ENCODE measurements at places on chromosomes 2 and 18. TPM values are rescaled to one million over a fixed set of nuclear protein-coding genes. Genes with fewer than 3 reads are reported as not detected.

The TMEM163 gene
- 8.9 TPM for total RNA-seq

The INHA gene
- 1.0 TPM for total RNA-seq

The METAP1D gene
- 2.3 TPM for total RNA-seq

The FAM110C gene
- 12.4 TPM for total RNA-seq

The COL4A3 gene
- total RNA-seq = 8.0 TPM

The RGPD4 gene
- 0.26 TPM for total RNA-seq

The COL3A1 gene
- 608 TPM for total RNA-seq

The WDR7 gene
- total RNA-seq = 22.3 TPM

The PIEZO2 gene
- total RNA-seq = 3.0 TPM

The RNF149 gene
- total RNA-seq = 21.0 TPM

DNA sequence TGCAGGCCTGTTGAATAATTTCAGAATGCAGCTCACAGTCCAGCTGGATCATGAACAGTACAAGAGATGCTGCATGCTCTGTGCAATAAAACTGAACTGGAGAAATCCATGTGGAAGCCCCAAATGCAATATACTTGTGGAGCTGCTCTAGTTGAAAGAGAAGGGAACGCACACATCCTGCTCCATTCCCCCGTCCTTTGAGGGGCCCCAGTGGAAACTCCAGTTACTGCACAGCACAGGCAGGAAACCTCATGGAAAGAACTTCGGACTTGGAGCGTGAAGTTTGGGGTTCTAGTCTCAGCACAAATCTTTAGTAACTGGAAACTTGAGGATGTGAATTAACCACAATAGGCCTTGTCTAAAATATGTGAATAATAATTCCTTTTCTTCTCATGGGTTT, 73.2 kb downstream of the PLA2R1 start:
- no peaks in the 10 kb centered on the region for H3K27me3 ChIP-seq
- H3K27ac ChIP-seq = no peak overlapping the region
- no peak overlapping the region for H3K4me3 ChIP-seq
- H3K4me1 ChIP-seq = no peaks in the 10 kb centered on the region
- DNase-seq = no peak

GRCh38 chr2:112137516-112138158, 548 bp upstream of the FBLN7 start:
- H3K27ac ChIP-seq = no peak overlapping the region
- peak overlapping the region; percentile 46 for H3K4me3 ChIP-seq
- no peaks in the 10 kb centered on the region for H3K4me1 ChIP-seq
- peak; percentile 57 for DNase-seq

GRCh38 chr2:25805987-25806386, 72.3 kb downstream of the ASXL2 start:
- H3K4me3 ChIP-seq = no peak overlapping the region
- H3K27me3 ChIP-seq = no peaks in the 10 kb centered on the region
- peaks cover 20% of the 10 kb centered on the region for H3K36me3 ChIP-seq
- H3K27ac ChIP-seq = no peak overlapping the region

- H3K36me3 ChIP-seq = peaks cover 6% of the 10 kb centered on the region
- no peak overlapping the region for H3K4me3 ChIP-seq
- no peak for DNase-seq
- H3K27me3 ChIP-seq = no peaks in the 10 kb centered on the region
- H3K27ac ChIP-seq = no peak overlapping the region
Measured at GRCh38 chr2:217757108-217757463, 245.7 kb downstream of the TNS1 start.

GRCh38 chr2:75596784-75597183, 36.0 kb upstream of the EVA1A start:
- no peak overlapping the region for H3K4me3 ChIP-seq
- H3K36me3 ChIP-seq = no peaks in the 10 kb centered on the region
- DNase-seq = no peak
- H3K27me3 ChIP-seq = no peaks in the 10 kb centered on the region
- no peaks in the 10 kb centered on the region for H3K4me1 ChIP-seq

DNA sequence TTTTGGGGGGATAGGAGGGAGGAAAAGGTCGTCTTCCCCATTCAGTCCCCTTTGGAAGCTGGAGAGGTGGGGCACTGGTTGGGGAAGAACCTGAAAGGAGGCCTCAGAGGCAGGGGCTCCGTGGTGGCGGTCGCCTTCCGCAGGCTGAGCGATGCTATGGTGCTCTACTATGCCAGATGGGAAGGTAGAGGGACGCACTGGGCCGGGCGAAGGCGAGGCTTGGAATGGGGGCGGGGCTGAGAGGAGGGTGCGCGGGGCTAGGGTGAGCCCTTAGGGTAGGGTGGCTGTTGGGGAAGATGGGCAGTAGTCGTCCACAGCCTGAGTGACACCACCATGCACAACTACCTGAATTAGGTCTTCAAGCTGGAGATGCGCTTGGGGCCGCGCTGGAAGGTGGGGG, 11.1 kb downstream of the ZAP70 start:
- no peaks in the 10 kb centered on the region for H3K27me3 ChIP-seq
- DNase-seq = no peak
- H3K4me1 ChIP-seq = peaks cover 21% of the 10 kb centered on the region
- H3K4me3 ChIP-seq = no peak overlapping the region
- H3K27ac ChIP-seq = no peak overlapping the region

- no peak overlapping the region for H3K4me3 ChIP-seq
- H3K36me3 ChIP-seq = no peaks in the 10 kb centered on the region
- peaks cover 3% of the 10 kb centered on the region for H3K27me3 ChIP-seq
- peaks cover 13% of the 10 kb centered on the region for H3K4me1 ChIP-seq
- no peak for DNase-seq
Measured at GRCh38 chr18:77255426-77256105, 5.9 kb downstream of the GALR1 start.

DNA sequence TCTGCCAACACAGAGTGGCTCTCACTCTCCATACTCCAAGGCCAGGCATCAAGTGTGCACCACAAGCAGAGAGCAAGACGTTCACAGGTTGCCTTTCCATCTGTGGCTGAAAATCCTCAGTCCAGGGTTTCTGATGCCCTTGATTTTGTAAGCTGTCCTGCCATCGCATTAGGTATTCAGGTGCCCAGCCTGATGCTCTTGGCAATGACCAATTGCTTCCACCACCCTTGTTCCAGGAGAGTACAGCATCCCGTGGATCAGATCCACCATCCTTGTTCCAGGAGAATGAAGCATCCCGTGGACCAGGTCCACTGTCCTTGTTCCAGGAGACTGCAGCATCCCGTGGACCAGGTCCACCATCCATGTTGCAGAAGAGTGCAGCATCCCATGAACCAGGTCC, 133.4 kb upstream of the GPC1 start:
- H3K27ac ChIP-seq = no peak overlapping the region
- H3K27me3 ChIP-seq = no peaks in the 10 kb centered on the region
- H3K4me3 ChIP-seq = no peak overlapping the region
- no peaks in the 10 kb centered on the region for H3K36me3 ChIP-seq
- H3K4me1 ChIP-seq = peaks cover under 1% of the 10 kb centered on the region

- H3K36me3 ChIP-seq = no peaks in the 10 kb centered on the region
- DNase-seq = peak; percentile 84
- H3K27ac ChIP-seq = no peak overlapping the region
- H3K4me3 ChIP-seq = no peak overlapping the region
Measured at GRCh38 chr2:46650556-46651001, 171.2 kb downstream of the TMEM247 start.

DNA sequence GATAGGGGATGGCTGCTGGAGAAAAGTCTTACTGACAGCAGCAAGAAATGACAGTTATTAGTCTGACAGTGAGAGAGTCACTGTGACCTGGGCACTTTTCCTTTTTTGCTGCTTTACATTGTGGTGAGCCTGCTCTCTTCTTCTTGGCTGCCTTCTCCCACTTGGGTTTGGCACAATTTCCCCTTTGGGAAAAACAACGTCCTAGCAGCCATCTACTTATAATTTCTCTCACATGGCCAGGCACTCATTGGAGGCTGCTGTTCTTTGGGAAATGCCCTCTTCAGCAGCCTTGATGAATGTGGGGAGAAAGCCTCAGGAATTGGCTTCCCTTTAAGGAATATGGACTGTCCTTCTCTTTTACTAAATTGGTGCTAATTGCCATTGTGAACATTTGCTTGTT, 60.4 kb upstream of the SLC1A4 start:
- no peaks in the 10 kb centered on the region for H3K27me3 ChIP-seq
- H3K27ac ChIP-seq = no peak overlapping the region
- H3K4me3 ChIP-seq = no peak overlapping the region
- H3K4me1 ChIP-seq = no peaks in the 10 kb centered on the region
- H3K36me3 ChIP-seq = no peaks in the 10 kb centered on the region

DNA sequence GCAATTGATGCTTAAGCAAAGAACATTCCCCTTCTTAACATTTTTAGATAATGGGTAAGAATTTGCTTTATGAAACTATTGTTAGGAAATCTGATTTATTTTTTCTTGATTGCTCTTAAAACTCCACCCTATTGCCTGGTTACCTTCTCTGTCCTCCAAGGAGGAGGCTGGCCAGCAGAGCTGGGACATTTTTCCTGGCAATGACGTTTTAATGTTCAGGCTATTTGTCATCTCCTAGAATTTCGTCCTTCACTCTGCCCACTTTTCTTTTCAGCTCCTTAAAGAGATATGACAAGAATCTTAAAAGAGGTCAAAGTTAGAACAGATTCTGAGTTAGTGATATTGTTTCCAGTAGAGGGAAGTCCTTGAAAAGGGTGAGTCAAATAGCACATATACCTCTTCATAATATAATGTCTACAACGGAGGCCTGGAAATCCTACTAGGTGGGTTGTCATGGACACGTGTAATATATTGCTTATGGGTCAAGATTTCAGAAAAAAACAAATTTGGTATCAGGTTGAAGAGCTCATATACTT, 141.0 kb downstream of the CMPK2 start:
- no peak overlapping the region for H3K4me3 ChIP-seq
- H3K36me3 ChIP-seq = no peaks in the 10 kb centered on the region
- H3K27ac ChIP-seq = no peak overlapping the region
- H3K4me1 ChIP-seq = no peaks in the 10 kb centered on the region

DNA sequence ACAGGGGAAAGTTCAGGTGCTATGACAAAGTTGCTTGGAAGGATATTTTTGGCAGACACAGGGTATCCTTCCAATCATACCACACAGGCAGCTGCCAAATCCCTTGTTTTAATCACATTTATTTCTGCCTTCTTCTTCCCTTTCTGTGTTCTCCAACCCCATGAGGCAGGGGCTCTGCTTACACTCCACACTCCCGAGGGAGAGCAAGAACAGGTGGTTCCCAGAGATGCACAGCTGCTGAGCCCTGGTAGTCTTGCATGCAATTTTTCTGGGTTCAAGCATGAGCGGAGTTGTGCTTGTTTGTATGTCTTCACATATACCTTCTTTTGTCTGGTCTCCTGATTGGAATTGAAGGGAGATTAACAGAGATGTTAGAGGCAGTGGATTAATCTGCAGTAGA, 251.7 kb upstream of the ST6GAL2 start:
- H3K36me3 ChIP-seq = no peaks in the 10 kb centered on the region
- H3K27me3 ChIP-seq = no peaks in the 10 kb centered on the region
- no peak overlapping the region for H3K27ac ChIP-seq

DNA sequence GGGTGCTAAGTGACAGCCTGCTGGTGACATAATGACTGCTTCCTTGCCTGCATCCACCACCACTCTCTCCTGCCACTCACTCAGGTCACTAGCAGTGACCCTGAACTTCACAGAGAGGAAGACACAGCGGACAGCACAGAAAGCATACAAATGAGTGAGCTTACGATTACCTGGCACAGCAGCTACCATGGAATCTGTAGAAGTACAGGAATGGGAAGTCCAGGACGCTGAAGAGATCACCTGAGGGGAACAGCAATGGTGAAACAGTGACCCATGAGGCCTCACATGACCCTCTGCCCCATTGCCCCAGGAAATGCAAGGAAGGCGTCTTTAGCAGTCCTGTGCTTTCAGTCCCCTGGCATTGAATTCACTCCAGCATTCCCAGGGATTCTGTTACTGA, 96.7 kb upstream of the RIOK3 start:
- peak overlapping the region; percentile 74 for H3K27ac ChIP-seq
- no peaks in the 10 kb centered on the region for H3K36me3 ChIP-seq
- H3K4me3 ChIP-seq = no peak overlapping the region
- H3K4me1 ChIP-seq = no peaks in the 10 kb centered on the region
- no peaks in the 10 kb centered on the region for H3K27me3 ChIP-seq

- no peaks in the 10 kb centered on the region for H3K27me3 ChIP-seq
- no peak overlapping the region for H3K27ac ChIP-seq
- no peaks in the 10 kb centered on the region for H3K36me3 ChIP-seq
- H3K4me3 ChIP-seq = no peak overlapping the region
- H3K4me1 ChIP-seq = no peaks in the 10 kb centered on the region
- no peak for DNase-seq
Measured at GRCh38 chr2:40259900-40260299, 192.0 kb downstream of the SLC8A1 start.

- no peaks in the 10 kb centered on the region for H3K27me3 ChIP-seq
- no peak for DNase-seq
- no peak overlapping the region for H3K4me3 ChIP-seq
- H3K4me1 ChIP-seq = no peaks in the 10 kb centered on the region
Measured at GRCh38 chr2:45769056-45769455, 117.6 kb downstream of the PRKCE start.

- DNase-seq = no peak
- no peak overlapping the region for H3K27ac ChIP-seq
- H3K36me3 ChIP-seq = no peaks in the 10 kb centered on the region
- H3K4me1 ChIP-seq = no peaks in the 10 kb centered on the region
Measured at GRCh38 chr18:8998481-8999217, 103.8 kb upstream of the NDUFV2 start.

- no peaks in the 10 kb centered on the region for H3K27me3 ChIP-seq
- peaks cover 78% of the 10 kb centered on the region for H3K36me3 ChIP-seq
- no peak for DNase-seq
- no peak overlapping the region for H3K4me3 ChIP-seq
Measured at GRCh38 chr2:96830044-96830562, 13.7 kb downstream of the ANKRD23 start.

DNA sequence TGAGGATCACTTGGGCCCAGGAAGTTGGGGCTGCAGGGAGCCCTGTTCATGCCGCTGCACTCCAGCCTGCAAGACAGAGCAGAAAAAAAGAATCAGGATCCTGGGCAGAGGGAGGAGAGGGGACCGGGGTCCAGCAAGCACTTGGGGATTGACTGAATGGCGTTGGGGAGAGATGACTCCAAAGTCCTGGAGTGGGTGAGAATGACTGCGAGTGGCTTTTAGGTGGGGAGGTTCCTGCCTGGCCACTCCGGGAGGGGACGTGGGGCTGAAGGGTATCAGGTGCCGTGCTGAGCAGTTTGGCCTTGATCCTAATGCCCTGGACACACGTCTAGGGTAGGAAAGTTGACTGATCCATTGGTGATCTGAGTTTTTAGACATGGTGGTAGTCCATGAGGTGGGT, 3.5 kb upstream of the NFATC1 start:
- no peak for DNase-seq
- no peaks in the 10 kb centered on the region for H3K4me1 ChIP-seq
- no peak overlapping the region for H3K27ac ChIP-seq
- no peaks in the 10 kb centered on the region for H3K36me3 ChIP-seq

Measured in right atrium auricular region (tissue), 2 donors.